Kasumi-1 (cell line): ENCODE measurements at places on chromosomes 4 and X.

GRCh38 chrX:71052721-71053120 is 15.4 kb downstream of the SNX12 start:
- peak; percentile 31 for DNase-seq

GRCh38 chr4:147794787-147795413 is 63.0 kb downstream of the ARHGAP10 start:
- no peak for DNase-seq

GRCh38 chr4:183248201-183248600 is 71.9 kb downstream of the CLDN22 start:
- DNase-seq = no peak

DNA sequence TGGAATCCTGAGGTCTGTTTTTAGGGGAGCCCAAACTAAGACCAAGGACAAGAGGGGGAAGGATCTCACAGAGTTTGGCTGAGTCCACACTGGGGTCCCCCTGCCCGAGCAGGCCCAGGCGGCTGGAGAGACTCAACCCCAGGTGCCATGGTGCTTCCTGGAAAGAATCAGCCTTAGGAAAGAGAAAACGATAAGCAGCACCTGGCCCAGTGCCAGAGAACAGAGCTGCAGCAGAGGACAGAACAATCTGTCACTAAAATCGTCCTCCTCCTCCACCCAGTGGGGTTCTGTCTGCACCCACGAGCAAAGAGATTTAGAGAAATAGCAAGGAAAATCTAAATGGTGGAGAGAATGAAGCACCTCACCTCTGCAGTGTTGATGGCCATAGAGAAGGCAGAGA is 470.5 kb downstream of the BCOR start:
- DNase-seq = no peak

GRCh38 chrX:23195761-23196160 is 138.9 kb upstream of the PTCHD1 start:
- DNase-seq = no peak

- no peak for DNase-seq
These were observed 23.8 kb downstream of the MSL3 start for GRCh38 chrX:11781734-11782370.

GRCh38 chr4:94032754-94033153 is 174.9 kb upstream of the SMARCAD1 start:
- no peak for DNase-seq

DNA sequence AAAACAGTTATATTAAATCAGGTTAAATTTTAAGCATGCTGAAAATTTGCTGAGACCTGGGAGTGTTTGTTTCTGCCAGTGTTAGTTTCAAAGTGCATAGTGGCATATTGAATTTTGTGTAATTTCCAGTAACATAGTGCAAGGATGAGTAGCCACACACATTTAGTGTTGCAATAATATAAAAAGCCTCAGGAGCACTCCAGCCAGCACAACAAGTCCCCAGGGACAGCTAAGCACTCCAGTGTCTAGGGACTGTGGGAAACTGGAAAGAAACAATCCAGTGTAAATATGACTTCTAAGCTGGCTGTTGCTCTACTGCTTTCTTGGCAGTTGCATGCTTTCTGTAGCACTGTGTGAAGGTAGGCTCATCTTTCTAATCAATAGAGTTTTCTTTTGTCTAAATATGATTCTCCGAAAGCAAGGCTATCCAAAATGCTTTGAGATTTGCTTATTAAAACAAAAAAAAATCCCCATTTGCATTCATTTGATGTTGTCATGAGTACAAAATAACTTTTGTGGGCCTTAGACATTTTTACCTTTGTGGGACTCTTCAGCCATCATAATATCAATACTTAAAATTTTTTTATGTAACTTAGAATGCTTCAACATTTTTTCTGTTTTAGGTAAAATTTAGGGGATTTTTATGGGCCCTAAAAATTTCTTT is 24.2 kb upstream of the CXCL2 start:
- DNase-seq = no peak

GRCh38 chr4:88516746-88517145 is 6.8 kb downstream of the PYURF start:
- no peak for DNase-seq

DNA sequence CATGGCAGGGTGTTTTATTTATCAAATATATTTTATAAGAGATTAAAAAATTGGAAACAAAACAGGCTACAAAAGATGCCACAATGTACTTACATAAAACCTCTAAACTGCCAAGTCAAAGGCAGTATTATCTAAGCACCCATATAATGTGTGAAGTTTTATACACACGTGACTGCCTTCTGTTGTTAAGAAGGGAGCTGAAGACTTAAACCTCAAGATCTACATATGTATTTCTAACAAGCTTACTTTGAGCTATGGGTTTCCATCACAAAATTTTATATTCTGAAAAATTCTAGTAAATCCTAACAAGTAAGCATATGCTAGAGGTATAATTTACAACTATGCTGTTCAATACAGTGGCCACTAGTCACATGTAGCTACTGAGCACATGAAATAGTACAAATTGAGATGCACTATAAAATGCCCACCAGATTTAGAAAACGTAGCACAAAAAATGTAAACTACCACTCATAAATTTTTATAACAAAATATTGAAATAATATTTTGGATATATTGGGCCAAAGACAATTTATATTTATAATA is 9.8 kb downstream of the ATP8A1 start:
- DNase-seq = no peak
